ENCODE measurements at places on chromosomes 2 and 18. TPM values are rescaled to one million over a fixed set of nuclear protein-coding genes. Genes with fewer than 3 reads are reported as not detected.

Gene AMMECR1L
- 16.4 TPM for total RNA-seq

Gene NEU4
- not detected for total RNA-seq

Gene TLX2
- total RNA-seq = not detected

Gene NOL4
- total RNA-seq = not detected

Gene PDE1A
- total RNA-seq = 20.0 TPM

Gene MLPH
- total RNA-seq = 110 TPM

Gene TUBA3E
- not detected for total RNA-seq

Gene LBX2
- 2.0 TPM for total RNA-seq

Gene CREG2
- 5.2 TPM for total RNA-seq

Gene LIMS3
- total RNA-seq = 14.7 TPM

Gene NPHP1
- total RNA-seq = 5.6 TPM

Gene FAM237A
- not detected for total RNA-seq

Gene XDH
- total RNA-seq = under 0.01 TPM

Gene ALKAL2
- not detected for total RNA-seq

Gene UBXN2A
- 13.9 TPM for total RNA-seq

Gene SGPP2
- not detected for total RNA-seq

Gene TGIF1
- 236 TPM for total RNA-seq

Gene ACAA2
- 19.5 TPM for total RNA-seq

Gene PKP4
- 32.0 TPM for total RNA-seq

Gene MYL12B
- 397 TPM for total RNA-seq

Gene ZEB2
- 44.4 TPM for total RNA-seq

Gene PTPRN
- 58.1 TPM for total RNA-seq

Gene UGT1A10
- total RNA-seq = not detected

Gene C1GALT1C1L
- 0.50 TPM for total RNA-seq

Gene CNGA3
- not detected for total RNA-seq

Gene SCYGR4
- not detected for total RNA-seq

Gene MAL
- total RNA-seq = not detected

Gene GREB1
- total RNA-seq = 3.0 TPM

Gene GDF7
- 4.0 TPM for total RNA-seq

Gene POLR1B
- total RNA-seq = 16.7 TPM

Gene DLX2
- total RNA-seq = not detected

Gene GAD1
- not detected for total RNA-seq

Gene RPRM
- under 0.01 TPM for total RNA-seq

Gene UPP2
- total RNA-seq = not detected

Gene THSD7B
- total RNA-seq = under 0.01 TPM

Data from uterine smooth muscle cell (primary cell).